ENCODE measurements at places on chromosomes 7 and 10. TPM values are rescaled to one million over a fixed set of nuclear protein-coding genes. Genes with fewer than 3 reads are reported as not detected.

DNA sequence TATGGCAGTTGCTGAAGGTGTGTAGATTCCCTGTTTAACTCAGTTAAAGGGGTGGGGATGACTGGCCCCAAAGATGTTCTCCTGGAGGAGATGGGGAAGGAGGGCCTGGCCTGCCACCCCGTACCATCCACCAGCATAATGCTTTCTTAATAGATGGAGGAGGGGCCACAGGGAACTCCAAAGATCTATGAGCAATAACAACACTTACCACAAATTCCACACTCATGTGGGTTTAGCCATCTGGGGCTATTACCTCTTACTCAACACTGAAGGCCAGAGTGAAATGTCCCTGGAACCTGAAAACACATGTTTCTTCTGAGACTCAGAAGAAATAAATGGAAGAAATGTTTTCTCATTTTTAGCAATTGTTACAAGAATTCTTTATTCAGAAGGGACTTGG, 259.0 kb downstream of the CXCL12 start:
- DNase-seq = no peak

GRCh38 chr10:127694580-127695193, 42.3 kb upstream of the FOXI2 start:
- DNase-seq = peak; percentile 66

GRCh38 chr10:99170116-99170675, 65.5 kb downstream of the HPSE2 start:
- no peak for DNase-seq

- no peak for DNase-seq
These were observed 116.8 kb downstream of the MAD1L1 start for GRCh38 chr7:2115760-2116447.

- DNase-seq = no peak
These were observed 68.5 kb downstream of the NPTX2 start for GRCh38 chr7:98685541-98685940.

DNA sequence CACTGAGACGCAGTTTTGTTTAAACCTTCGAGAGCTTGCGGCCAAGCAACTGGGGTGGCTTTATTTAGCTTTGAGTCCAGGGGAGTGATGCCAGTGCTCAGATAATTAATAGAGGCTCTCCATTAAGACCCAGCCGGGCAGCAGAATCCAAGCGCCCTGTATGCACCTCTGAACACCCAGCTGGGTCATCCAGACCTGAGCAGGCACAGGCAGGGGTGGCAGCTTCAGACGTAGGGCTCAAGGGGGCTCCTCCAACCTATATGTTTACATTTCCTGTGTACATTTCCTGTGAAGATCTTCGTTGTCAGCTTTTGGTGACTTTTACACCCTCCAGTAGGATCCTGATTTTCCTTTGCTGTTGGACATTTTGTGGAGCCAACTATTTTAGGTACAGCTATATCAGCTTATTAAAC, 719.5 kb downstream of the LRMDA start:
- peak; percentile 3 for DNase-seq

DNA sequence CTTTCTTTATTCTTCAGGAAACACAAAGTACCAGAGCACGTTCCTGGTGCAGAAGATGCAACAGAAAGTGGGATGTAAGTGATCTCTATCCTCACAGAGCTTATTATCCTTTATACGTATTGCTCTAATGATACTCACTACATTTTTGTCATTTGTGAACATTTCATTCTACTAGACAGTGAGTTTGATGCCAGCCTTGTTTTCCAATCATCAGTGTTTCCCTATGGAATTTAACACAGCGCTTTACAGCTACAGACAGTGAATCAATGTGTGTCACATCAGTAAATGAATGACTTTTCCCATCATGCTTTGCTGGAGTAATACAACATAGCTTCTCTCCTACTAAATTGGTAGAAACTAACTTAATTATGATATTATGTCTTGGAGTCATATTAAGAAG, 175.5 kb downstream of the SDHAF3 start:
- DNase-seq = no peak

DNA sequence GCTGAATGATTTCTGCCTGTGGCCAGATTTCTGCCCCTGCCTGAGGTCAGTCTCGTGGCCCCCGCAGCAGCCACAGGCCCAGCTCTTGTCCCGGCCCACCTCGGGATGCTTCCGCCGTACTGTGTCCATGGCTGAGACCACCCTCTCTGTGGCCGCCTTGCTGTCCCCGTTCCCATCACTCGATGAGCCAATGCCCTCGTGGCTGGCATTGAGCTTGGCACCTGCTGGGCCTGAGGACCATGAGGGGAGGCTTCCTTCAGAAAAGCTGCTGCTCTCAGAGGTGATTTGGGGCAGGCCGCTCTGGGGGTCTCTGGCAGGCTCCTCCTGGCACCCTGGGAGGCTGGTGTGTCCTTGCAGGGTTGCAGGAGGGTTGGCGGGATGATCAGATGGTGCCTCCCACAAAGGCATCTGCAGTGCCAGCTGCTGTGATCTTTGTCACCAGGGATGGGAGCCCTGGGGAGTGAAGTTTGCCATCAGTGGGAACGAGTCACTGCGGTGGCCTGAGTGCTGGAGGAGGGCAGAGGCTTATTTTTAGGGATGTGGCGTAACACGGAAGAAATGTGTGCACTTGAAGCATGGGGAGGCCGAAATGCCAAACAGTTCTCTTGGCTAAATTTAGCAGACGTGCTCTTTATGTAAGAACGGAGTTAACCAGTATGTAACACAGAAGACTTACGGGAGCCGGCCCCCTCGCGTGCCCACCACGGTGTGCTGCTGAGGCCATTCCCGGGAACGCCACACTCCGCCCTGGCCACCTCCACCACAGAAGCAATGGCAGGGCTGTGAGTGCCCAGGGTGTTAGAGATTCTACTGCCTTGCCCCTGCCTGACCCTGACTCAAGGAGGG, 47.7 kb downstream of the VIPR2 start:
- DNase-seq = peak; percentile 49

DNA sequence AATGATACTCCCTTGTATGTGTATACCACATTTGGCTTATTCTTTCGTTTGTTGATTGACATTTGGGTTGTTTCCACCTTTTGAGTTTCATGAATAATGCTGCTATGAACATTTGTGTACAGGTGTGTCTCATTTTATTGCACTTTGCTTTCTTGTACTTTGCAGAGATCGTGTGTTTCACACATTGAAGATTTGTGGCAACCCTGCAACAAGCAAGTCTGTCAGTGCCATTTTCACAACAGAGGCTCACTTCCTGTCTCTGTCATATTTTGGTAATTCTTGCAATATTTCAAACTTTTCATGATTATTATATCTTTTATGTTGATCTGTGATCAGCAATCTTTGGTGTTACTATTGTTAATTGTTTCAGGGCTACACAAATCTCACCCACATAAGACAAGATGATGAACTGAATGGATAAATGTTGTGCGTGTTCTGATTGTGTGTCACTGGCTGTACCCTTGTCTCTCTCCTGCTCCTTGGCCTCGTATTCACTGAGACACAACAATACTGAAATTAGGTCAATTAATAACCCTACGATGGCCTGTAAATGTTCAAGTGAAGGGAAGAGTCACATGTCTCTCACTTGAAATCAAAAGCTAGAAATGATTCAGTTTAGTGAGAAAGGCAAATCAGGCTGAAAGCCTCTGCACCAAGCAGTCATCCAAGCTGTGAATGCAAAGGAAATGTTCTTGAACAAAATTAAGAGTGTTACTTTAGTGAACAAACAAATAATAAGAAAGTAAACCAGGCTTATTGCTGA, 133.6 kb upstream of the JCAD start:
- no peak for DNase-seq

GRCh38 chr10:49319206-49319605, 20.2 kb downstream of the C10orf71 start:
- DNase-seq = no peak

GRCh38 chr7:77757589-77757988, 40.6 kb downstream of the TMEM60 start:
- DNase-seq = no peak

GRCh38 chr7:92694211-92694610, 104.0 kb upstream of the FAM133B start:
- no peak for DNase-seq

GRCh38 chr7:91634485-91635177, 245.9 kb downstream of the MTERF1 start:
- DNase-seq = no peak

GRCh38 chr10:27440478-27440877, 63.6 kb upstream of the RAB18 start:
- DNase-seq = no peak

DNA sequence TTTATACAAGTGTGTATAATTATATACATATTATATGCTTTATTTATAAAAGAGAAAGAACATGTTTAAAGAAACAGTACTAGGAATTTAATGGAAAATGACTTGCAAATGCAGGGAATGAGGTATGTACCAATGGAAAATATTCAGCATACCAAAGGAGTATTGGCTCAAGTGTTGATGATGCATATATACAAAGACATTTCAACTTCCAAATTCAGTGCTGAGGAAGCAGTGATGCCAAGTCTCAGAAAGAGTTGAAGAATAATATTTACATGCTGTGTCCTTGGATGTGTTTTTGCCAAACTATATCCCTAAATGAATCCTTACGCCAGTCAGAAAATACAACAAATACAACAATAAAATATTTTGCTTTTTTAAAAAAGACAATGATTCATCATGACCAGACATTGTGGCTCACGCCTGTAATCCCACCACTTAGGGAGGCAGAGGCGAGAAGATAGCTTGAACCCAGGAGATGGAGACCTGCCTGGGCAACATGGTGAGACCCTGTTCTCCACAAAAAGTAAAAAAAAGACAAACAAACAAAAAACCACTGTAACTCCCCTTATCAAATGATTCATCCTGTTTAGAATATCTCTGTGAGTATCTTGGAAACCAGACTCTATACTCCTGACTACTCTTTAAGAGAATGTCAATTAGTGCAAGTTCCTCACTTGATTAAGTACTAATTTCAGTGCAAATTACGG, 157.2 kb downstream of the CHRM2 start:
- DNase-seq = no peak

DNA sequence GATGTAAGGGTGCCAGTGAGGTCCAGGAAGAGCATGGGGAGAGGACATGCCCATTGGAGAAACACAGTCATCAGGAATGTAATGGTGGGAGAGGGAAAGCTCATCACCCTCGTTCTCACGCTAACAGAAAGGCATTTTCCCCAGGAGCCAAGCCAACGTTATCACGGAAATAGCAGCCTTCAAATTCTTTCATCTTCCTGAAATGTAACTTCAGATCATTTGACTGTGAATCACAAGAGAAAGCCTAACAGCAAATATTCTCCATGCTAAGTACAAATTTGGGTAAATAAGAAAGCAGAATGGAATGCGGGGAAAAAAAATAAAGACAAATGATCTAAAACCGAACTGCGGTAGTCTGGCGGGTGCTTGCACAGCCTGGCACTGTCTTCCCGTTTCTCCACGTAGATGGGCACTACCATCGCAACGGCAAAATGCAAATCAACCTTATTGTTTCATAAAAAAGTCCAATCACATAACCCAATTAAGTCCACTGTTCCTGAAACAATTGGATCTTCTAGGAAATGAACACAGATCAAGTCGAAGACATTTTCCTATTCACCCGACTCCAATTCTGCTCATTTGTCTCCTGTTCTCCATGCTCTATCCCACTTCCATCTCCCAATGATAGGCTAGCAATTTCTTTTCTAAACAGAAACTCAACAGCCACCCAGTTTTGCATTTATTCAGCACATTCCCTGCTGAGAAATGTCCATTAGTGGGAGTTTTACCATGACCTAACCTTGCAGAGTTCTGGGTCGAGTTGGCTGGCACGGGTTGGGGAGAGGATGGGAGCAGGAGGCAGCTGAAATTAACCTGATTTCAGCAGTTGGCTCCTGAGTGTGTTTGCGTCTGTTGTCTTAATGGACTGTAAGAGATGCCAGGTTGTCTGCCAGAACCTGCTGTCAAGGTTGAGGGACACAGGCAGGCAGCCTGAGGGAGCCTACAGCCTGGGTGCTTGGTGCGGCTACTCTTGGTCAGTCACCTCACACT, 74.6 kb upstream of the FRMD4A start:
- DNase-seq = no peak

HIP1 gene
- 41.2 TPM for total RNA-seq

GAD2 gene
- total RNA-seq = 1.8 TPM

DAGLB gene
- total RNA-seq = 38.2 TPM

TMEM184A gene
- 0.74 TPM for total RNA-seq

GET4 gene
- 50.8 TPM for total RNA-seq

ANKRD30A gene
- not detected for total RNA-seq

SPDYE1 gene
- not detected for total RNA-seq

EIF5AL1 gene
- 0.73 TPM for total RNA-seq

PIP gene
- not detected for total RNA-seq
